Fibroblast of villous mesenchyme (primary cell): ENCODE measurements at places on chromosomes 16 and 17. TPM values are rescaled to one million over a fixed set of nuclear protein-coding genes. Genes with fewer than 3 reads are reported as not detected.

GRCh38 chr16:27304881-27305745 is 8.7 kb upstream of the IL4R start:
- DNase-seq, result peak; percentile 28

DNA sequence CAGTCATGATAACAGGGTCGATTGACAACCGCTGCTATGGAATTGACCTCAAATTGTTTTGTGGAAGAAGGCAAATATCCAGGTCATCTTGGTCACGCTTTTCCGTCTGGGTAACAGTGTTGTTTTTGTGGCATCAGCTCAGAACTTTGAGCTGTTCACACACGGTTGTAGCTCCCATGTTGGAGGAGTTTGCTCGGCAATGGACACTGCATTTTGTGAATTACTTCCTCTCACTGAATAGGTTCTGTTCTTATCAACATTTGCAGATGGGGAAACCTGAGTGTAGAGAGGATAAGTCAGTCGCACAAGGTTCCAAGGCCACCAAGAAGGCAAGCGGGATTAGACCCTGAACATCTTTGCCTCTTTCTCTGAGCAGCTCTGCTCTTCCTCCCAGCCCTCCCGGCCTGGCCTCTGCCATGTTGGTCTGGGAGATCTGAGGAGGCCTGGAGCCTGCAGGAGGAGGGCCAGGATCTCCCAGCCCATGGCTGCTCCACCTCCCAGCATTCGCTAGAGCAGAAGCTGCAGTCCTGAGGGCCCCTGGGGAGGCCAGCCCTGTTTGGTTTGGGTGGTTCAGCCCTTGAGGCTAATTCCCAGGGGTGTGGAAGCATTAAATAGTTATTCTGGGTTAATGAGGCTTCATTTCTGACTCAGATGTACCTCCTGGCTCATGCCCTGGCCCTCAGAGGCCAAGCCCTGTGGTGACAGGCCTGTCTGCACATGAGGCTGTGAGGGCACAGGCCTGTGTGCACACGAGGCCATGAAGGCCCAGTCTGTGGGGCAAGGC is 154.1 kb upstream of the PLCG2 start:
- DNase-seq, result no peak

DNA sequence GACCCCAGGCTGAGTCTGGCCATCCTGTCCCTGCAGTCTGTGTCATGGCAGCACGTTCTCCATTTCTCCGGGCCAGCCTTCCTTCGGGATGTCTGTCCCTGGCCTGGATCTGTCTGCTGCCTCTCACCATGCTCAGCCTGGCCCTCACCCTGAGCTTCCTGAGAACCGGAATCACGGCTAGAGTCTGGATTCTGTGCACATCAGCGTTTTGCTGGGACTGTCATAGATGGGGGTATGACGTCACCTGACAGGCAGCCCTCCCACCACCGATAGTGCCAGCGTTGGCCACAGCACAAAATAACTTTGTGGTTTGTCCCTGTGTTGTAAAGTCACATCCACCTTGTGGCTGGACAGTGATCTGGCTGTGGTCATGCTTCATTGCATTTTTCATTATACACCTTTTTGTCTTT is 59.2 kb downstream of the B9D1 start:
- DNase-seq, result no peak

DNA sequence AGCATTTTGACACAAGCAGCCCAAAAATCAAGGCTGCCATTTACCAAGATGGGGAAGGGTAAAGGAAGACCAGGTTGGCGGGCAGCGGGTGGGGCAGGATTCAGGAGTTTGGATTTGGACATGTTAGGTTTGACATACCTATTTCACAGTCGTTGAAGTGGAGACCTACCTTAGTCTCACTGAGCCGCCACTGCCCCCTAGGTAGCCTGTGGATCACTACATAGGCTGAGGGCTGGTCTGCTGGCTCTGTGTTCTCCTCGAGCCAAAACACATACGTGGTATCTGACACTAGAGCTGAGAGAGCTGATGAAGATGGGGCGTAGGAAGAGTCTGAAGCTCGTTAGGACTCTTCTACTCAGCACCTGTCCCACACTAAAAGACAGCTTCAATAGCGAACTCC is 115.1 kb downstream of the HIC1 start:
- DNase-seq, result no peak

- DNase-seq, result no peak
Observed at GRCh38 chr17:64774888-64775540, 112.9 kb upstream of the SMURF2 start.

DNA sequence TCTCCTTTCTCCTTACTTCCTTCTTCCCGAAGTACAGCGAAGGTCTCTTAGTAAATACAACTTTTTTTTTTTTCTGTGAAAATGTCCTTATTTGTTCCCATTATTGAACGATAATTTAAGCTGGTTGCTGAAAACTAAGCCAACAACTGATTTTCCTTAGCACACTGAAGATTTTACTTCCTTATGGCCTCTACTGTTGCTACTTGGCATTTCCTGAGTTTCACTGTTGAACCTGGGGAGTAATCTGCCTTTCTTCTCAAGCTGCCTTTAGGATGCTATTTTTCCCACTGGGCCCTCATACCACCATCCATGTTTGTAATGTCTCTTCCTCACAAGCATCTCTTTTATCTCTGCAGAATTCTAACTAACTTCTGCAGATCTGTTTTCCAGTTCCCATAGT is 26.1 kb downstream of the UBE2O start:
- DNase-seq, result no peak

DNA sequence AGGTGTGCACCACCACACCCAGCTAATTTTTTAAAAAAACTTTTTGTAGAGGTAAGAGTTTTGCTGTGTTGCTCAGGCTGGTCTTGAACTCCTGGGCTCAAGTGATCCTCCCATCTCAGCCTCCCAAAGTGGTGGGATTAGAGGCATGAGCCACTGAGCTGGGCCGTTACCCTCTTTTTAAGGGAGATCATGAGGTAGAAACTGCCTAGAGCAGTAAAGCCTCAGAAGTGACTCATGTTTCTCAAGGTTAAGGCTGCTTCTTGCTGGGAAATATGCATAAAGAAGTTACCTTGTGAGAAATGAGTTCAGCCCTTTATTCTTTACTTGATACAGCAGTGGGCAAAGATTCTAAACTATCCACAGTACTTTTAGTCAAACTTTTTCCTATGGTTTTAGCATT is 38.2 kb downstream of the GRB2 start:
- DNase-seq, result peak; percentile 58

DNA sequence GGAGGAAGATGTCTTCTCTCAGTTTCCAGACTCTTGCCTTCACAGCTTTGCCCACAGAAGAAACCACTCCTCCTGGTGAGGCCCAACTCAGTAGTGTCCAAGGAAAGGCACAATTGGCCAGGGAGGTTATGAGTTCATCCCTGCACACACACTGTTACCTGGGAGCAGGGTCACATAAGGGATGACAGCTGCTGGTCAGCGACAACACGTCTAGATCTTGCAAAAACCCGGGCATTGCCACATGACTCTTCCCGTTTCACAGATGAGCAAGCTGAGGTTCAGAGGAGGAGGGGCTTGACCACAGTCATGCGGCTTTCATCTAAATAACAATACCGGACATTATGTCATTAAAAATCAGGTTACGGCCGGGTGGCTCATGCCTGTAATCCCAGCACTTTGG is 186.0 kb downstream of the COPRS start:
- no peak for DNase-seq

DNA sequence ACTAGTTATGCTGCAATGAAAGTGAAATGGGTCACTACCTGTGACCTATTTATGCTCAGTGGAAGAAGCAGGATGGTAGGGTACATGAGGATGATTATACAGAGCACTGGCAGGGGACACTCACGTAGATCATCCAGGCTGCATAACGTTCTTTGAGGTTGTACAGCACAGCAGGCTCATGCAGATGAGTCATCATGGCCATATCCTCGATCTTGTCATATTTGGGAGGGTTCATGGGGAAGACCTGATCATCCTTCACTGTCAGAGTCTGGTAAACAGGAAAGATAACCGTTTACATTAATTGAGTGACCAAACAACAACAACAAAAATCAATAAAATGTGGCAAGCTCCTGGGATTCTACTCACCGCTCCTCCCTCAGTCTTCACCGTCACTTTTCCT is 2.1 kb downstream of the MYH2 start:
- DNase-seq, result peak; percentile 63

- no peak for DNase-seq
Observed at GRCh38 chr16:49625311-49626065, 230.4 kb downstream of the ZNF423 start.

GRCh38 chr16:76946879-76947278 is 244.1 kb upstream of the MON1B start:
- peak; percentile 78 for DNase-seq

GRCh38 chr16:52451971-52452421 is 94.9 kb downstream of the TOX3 start:
- no peak for DNase-seq

- no peak for DNase-seq
Observed at GRCh38 chr17:4588898-4589625, 4.7 kb downstream of the SMTNL2 start.

The TBX2 gene
- 12.5 and 21.3 TPM in 2 replicates for total RNA-seq

The ZPBP2 gene
- not detected in 2 replicates for total RNA-seq

The BOLA2 gene
- 20.3 and 38.7 TPM in 2 replicates for total RNA-seq

The LHX1 gene
- total RNA-seq, result not detected in 2 replicates

The AGRP gene
- not detected in 2 replicates for total RNA-seq

The KAT2A gene
- total RNA-seq, result 10.6 and 13.0 TPM in 2 replicates
